ENCODE measurements at places on chromosomes 5 and 9. TPM values are rescaled to one million over a fixed set of nuclear protein-coding genes. Genes with fewer than 3 reads are reported as not detected.
A peak's percentile ranks its signal among the peaks of the same experiment; 100 is the strongest.

ADAMTSL1 gene
- 1.9 TPM for total RNA-seq

PDLIM4 gene
- 91.0 TPM for total RNA-seq

EDIL3 gene
- 29.0 TPM for total RNA-seq

PCDHGA8 gene
- total RNA-seq = 1.6 TPM

SMARCA2 gene
- total RNA-seq = 114 TPM

FGF10 gene
- total RNA-seq = 3.8 TPM

FGF1 gene
- 5.4 TPM for total RNA-seq

- no peak for DNase-seq
Observed at GRCh38 chr9:2972475-2972874, 128.6 kb upstream of the PUM3 start.

DNA sequence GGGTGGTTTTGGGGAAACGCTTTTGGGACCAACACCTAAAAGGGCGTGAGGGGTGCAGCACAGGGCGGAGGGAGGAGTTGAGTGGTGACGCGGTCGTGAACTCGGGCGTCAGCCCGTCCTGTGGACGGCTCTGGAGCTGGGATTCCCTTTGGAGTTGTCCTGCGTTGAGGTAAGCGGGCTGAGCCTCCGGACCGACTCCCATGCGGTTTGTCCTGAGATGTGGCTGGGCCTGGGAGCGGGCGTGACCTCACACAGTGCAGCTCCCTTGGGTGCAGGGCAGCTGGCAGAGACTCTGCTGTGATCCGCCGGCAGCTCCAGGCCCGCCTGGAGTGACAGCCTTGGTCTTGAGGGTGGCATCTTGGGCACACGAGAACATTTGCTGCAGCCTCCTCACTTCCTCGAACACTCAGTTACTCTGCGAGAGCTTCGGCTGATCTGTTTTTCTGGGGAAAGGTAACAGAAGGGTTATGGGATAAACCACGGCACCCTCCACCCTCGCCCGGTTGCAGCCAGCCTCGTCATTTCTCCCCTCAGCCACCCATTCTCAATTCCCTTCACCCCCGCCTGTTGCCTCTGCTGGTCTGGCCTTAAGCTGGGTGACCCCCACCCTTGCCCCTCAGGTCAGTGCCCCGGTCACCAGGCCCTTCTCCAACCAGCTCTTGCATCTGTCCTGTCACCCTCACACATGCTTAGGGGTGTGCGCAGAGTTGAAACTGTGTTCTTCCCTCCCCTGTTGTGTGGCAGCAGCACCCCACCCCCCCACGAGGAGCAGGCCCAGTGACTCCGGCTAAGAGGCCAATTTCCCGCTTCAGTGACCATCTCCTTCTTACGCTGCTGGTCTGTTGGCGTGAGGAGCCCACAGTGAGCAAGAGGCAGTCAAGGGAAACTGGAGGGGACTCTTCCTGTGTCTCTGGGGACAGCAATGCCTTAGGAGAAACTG is 94.2 kb upstream of the COL5A1 start:
- DNase-seq = no peak

GRCh38 chr5:111931655-111932054 is 174.7 kb upstream of the NREP start:
- no peak for DNase-seq

- DNase-seq = no peak
Observed at GRCh38 chr5:146626936-146627335, 110.9 kb upstream of the GPR151 start.

DNA sequence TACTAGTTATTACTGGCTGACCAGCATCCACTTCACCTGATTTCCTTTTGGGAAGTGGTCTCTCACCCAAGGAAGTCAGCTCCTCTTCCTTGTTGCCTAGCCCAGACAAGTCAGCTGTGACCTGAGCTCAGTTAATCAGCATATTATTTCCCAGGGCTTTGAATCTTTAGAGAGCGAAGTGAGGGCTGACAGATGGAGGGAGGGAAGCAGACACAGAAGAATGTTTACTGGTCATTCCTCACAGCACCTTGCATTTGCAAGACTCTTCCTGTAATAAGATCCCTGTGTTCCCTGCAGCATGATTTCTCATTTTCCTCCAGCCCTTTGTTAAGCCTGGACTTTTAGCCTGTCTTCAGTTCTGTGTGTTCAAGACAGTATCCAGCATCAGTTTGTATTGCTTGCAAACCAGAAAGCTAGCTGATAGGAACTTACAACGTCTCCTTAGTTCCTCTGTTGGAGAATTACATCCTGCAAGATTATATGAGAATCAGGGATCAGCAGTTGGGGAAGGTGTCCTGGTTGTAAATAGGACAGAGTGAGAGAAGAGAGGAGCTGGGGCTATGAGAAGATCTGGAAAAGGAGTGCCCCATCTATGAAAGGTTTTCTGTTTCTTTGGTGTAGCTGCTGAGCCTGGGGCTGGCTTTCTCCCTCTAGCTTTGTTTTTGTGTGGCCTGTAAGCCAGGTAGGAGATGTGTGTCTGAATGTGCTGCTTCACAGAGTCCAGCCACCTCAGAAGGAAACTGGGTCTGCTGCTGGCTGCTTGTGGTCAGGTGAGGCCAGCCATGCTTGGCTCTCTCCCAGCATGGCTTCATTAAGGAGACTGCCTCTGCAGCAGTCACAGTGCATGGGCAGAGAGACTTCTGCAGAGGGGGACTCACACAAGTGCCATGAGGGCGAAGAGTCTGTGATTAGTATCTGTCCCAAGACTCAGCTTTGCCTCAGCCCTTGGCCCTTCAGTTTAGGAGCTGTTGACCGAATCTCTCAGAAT is 50.3 kb downstream of the MAN2A1 start:
- DNase-seq = no peak

DNA sequence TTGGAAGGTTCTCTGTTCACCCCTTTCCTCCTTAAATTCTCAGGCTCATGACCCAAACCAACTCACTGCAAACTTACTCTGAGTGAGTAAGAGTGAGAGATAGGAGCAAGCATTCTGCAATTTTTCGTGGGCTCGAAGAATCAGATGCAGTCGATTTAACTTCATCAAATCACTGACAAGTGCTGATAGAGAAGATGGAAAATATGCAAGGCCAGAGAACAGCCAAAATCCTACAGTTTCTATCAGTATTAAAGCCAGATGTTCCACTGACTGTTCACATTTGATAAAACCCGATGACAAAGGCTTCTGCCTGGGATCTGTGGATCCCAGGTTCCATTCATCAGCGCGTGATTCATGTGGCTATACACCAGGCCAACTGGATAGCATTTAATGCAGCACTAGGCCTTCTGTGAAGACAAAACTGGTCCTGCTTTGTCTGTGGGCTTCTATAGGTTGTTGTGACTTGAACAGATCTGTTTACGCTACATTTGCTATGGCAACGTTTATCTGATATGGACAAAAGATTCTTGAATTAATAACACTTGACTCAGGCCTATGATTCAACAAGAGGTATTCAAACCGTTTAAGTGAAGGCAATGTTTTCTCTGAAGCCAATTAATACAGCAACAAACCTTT is 251.2 kb downstream of the NFIB start:
- no peak for DNase-seq

DNA sequence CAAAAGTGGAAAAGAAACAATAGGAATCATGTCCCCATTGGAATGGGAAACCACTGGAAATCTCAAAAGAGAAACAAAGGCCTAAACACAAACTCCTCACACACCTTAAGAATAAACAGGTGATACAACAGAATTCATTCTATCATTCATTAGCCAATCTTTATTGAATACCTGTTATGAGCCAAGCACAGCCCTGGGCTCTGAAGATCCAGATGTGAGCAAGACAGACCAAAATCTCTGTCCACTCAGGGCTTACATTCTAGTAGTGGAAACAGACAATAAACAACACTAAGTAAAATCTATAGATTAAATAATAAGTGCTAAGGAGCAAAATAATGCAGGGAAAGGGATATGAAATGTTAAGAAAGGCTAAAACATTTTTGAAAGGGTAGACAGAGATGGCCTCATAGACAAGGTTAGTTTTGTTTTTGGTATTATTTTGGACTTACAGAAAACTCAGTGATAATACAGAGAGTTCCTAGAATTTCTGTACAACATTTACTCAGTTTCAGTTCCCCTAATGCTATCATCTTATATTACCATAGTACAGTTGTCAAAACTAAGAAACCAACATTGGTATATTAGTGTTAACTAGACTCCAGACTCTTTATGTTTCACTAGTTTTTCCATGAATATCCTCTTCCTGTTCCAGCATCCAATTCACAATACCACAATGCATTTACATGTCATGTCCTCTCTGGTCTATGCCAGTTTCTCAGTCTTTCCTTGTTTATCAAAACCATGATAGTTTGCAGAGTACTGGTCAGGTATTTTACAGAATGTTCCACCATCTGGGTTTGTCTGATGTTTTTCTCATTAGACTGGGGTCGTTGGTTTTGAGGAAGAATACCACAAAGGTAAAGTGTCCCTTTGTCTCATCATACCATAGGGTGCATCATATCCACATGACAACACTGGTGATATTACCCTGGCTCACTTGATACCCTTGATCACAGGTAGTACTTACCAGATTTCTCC is 103.7 kb downstream of the SIL1 start:
- DNase-seq = no peak

- DNase-seq = no peak
Observed at GRCh38 chr5:169139480-169140050, 161.4 kb downstream of the SLIT3 start.

- peak; percentile 70 for DNase-seq
Observed at GRCh38 chr9:108565651-108566378, 290.0 kb downstream of the ACTL7B start.

- no peak for DNase-seq
Observed at GRCh38 chr5:91140657-91141056, 242.5 kb downstream of the ARRDC3 start.

- no peak for DNase-seq
Observed at GRCh38 chr9:123373447-123373923, 17.5 kb downstream of the CRB2 start.

Measured in lower leg skin (tissue), 4 donors.